ENCODE measurements at places on chromosomes 16 and 17. TPM values are rescaled to one million over a fixed set of nuclear protein-coding genes. Genes with fewer than 3 reads are reported as not detected.

GRCh38 chr16:66670691-66671388, 25.7 kb downstream of the CMTM4 start:
- no peak for DNase-seq

Gene COPS3
- total RNA-seq: 44.9 TPM

DNA sequence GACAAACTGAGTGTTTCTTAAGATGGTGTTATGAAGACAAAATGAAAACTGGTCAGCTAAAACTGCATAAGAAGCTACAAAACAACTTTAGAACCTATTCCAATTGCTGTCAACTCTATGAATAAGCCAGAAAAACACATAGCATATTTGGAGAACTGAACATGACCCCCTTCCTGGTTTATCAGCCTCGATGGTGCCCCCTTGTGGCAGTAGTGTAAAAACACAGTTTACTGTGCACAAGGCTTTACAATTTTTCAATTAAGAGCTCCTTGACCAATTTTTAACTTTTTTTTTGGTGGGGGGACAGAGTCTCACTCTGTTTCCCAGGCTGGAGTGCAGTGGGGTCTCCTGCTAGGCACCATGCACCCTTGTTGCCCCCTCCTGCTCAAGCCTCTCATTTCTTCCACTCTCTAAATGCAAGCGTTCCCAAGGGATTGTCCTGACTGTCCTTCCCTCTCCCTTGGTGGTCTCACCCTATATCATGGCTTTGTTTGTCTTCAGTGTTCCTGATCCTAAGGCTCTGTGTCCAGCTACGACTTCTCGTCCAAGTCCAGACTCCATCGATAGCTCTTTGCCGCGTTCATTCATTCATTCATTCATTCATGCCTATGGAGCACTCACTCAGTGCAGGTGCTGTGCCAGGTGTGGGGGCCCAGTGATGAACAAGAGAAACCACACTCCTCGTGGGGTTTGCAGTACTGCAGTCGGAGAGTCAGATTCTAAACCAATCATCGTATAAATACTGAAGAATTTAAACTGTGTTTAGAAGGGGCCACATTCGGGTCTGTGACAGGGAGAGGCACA, 7.5 kb downstream of the EIF1 start:
- DNase-seq: peak; percentile 87

Gene MARVELD3
- 50.8 TPM for total RNA-seq

GRCh38 chr16:26951950-26952349, 114.8 kb upstream of the C16orf82 start:
- DNase-seq: no peak

- DNase-seq: peak; percentile 52
Observed at GRCh38 chr16:68436581-68436980, 11.7 kb downstream of the SMPD3 start.

GRCh38 chr16:88144028-88144511, 192.8 kb downstream of the BANP start:
- DNase-seq: no peak

- peak; percentile 87 for DNase-seq
Observed at GRCh38 chr16:14070877-14071575, at the start of gene MRTFB. TSS of gene MRTFB (plus strand) at chr16:14071319. CDS start at chr16:14140607, 69,288 bp downstream.

- no peak for DNase-seq
Observed at GRCh38 chr17:79679631-79680317, 51.0 kb upstream of the ENPP7 start.

Gene LRRC46
- total RNA-seq: not detected

- DNase-seq: no peak
Observed at GRCh38 chr16:61820398-61820797, 215.8 kb downstream of the CDH8 start.
